ENCODE measurements at places on chromosomes 3 and 15.

GRCh38 chr15:57259568-57260040 lies 116.7 kb upstream of the CGNL1 start:
- DNase-seq: peak; percentile 56

GRCh38 chr15:80890341-80891005 lies 99.1 kb downstream of the MESD start:
- DNase-seq: no peak

DNA sequence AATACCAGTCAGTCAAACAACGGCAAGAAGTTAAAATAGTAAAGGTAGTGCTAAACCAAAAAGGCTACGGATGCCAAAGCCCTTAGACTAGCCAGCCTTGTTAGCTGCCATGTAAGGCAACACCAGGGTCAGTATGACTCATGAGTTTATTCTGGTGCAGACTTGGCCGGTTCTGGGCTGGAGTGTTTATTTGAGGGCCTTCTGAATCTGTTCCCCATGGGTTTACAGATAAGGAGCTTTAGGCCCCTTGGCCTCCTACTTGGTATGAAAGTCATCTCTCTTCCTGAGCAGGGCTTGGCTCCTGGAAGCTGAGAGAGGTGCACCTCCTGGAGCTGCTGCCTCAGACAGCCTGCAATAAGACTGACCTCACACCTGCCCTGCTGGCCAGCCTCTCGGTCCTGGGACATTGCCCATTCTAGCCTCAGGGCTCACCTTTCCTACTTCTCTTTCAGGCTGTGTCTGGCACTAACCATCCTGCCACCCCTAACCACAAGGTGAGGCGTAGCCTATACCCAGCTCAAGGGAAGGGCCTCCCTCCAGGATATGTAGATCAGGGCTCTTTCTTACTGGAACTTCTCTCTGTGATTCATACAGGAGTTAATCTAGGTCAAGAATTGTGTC lies 10.4 kb upstream of the RTP1 start:
- DNase-seq: peak; percentile 77

- DNase-seq: no peak
These were observed 23.7 kb downstream of the RIOX2 start for GRCh38 chr3:97948351-97949109.

DNA sequence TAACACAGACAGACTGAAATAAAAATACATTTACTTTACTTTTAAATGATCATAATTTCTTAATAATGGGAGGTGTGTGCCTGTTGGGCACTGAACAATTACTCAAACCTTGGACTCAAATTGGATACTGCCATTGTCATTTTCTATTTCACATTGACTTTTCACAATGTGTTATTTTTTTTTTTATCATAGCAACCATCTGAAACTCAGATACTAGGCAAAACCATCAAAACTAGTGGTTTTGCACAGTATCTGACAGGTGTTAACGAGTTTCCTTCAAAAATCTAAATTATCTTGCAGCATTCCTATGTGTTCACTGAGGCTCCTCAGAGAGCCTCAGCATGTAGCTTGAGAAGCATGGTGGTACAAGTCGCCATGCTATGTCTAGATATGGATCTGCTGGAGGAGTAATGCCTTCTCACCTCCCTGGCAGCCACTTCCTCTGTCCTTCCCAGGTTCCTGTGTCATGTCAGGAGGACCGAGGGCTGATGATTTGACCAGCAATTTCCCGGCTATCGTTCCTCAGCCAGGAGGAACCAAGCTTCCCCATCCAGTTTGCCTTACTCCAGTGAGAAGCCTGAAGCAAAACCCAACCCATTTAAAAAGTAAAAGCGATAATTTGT lies 29.9 kb upstream of the RFTN1 start:
- no peak for DNase-seq

GRCh38 chr3:170178651-170179050 lies 2.9 kb downstream of the PHC3 start:
- no peak for DNase-seq

- DNase-seq: no peak
These were observed 33.3 kb downstream of the ZNF609 start for GRCh38 chr15:64493641-64494040.

GRCh38 chr15:69725957-69726356 lies 273.3 kb downstream of the RPLP1 start:
- DNase-seq: no peak

GRCh38 chr3:158205994-158206393 lies 96.1 kb downstream of the RSRC1 start:
- DNase-seq: no peak

GRCh38 chr3:5006755-5007202 lies 27.5 kb downstream of the BHLHE40 start:
- no peak for DNase-seq

- DNase-seq: no peak
These were observed 24.7 kb downstream of the LYSMD4 start for GRCh38 chr15:99708563-99708962.

GRCh38 chr3:48518638-48519276 lies 14.8 kb upstream of the SHISA5 start:
- DNase-seq: no peak

- DNase-seq: no peak
These were observed 28.6 kb downstream of the DAPK2 start for GRCh38 chr15:64017591-64018163.

GRCh38 chr3:139251529-139251928 lies 92.3 kb upstream of the MRPS22 start:
- no peak for DNase-seq

DNA sequence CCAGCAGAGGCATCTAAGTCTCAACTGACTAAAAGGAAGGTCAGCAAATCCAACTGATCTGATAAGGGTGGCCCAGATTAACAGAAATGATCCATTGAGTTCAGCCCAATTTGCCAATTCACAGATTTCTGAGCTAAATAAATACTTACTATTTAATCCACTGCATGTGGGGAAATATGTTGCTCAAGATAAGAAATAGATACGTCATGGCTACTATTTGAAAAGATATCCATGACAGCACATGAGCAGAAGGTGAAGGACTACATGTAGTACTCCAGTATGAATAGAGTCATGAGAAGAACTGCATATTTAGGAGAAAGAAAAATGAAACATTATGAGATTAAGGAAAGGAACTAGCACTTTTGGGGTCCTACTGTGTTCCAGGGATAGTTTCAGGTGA lies 332.4 kb downstream of the ARPP21 start:
- no peak for DNase-seq

DNA sequence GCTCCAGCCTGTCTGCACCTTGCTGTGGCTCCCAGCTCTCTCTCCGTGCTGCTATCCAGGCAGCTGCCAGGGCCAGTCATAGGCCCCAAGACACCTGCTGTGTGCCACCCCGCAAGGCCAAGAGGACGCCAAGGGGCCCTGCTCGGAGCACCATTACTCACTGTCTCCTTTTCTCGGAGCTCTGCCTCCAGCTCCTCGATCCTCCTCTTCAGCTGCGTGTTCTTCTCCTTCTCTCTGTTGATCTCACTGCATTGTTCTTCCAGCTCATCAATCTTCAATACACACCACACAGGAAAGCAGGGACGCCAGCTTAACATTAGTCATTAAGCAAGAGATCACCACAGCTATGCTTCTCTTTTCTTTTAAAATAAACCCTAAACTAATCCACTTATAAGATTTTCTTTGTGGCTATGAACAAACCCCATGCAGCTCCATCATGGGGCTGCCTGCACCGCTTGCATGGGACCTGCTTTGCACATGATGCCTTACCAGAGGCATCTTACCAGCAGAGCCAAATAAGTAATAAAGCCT lies 42.6 kb downstream of the WHAMM start:
- DNase-seq: peak; percentile 67

DNA sequence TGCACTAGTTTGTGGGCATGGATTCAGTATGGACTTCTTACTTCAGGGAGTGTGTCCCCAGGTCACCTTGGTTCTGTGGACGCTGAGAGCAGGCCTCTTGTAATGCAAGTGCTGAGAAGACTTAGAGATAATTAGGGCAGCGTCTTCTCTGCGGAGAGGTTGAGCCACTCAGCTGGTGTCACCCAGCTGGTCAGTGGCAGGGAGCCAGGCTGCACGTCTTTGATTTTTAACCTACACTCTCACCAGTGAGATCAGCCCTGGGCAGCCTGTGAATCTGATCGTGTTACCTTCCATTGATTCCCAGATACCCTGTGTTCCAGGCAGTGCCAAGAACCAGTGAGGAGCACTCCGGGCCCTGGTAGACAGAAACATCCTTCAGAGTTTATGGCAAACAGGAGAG lies 92.6 kb downstream of the SLCO3A1 start:
- no peak for DNase-seq

GRCh38 chr3:177337541-177338331 lies 140.5 kb upstream of the TBL1XR1 start:
- no peak for DNase-seq

GRCh38 chr3:49668414-49668797 lies 5.7 kb upstream of the APEH start:
- peak; percentile 62 for DNase-seq

DNA sequence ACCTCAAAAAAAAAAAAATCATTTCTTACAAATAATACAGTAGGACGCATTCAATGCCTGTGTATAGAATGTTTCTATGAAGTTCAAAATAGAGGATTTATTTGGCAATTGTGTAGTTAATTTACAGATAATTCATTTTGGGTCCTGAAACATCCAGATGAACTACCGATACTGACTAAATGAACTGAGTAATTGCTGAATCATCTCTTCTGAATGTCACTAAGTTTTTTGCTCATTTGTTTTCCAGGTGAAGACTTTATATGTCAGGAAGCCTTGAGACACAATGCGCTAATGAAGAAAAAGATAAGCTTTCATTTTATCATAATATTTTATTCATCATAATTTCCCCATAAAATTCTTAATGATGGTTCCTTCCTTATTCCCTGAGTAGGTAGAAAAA lies 39.7 kb downstream of the PCOLCE2 start:
- no peak for DNase-seq

DNA sequence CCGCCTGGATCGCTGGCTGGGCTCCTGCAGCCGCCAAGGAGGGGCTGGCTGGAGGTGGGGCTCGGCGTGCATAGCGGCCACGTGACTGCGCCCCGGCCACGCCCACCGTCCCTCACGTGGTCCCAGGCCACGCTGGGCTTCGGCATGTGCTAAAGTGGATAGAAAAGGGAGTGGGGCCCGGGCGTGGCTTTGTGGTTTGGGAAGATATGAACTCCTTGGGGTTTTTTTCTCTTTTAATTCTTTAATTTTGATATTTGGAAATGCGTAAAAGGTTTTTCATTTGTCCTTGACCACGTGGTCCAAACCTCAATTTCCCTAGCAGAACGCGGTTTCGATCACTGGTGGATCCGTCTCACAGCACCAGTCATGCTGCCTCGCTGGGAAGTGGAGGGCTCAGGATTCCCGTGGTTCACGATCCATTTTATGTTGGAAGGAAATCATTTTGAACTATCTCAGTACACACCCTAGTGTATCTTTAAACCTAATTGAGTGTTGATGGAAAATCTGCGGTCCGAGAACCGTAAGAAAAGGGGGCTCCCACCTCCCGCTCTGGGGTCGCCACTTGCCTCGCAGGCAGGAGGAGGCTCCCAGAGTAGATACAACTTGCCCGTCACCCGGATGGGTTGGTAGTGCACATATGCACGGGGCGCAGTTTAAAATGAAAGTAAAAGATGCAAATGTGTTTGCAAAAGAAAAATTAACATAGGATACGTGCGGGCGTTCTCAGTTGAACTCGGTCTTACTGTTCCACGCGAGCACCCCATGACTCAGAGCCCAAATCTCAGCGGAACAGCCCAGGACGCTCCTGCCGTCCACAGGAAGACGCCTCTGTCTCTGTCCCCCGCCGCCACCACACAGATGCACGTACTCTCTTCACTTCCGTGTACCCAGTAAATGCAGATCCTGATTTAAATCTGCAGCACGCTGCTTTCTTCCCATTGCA lies 141.9 kb downstream of the PGPEP1L start:
- DNase-seq: peak; percentile 83

- no peak for DNase-seq
These were observed 35.7 kb upstream of the BHLHE40 start for GRCh38 chr3:4943549-4943948.

DNA sequence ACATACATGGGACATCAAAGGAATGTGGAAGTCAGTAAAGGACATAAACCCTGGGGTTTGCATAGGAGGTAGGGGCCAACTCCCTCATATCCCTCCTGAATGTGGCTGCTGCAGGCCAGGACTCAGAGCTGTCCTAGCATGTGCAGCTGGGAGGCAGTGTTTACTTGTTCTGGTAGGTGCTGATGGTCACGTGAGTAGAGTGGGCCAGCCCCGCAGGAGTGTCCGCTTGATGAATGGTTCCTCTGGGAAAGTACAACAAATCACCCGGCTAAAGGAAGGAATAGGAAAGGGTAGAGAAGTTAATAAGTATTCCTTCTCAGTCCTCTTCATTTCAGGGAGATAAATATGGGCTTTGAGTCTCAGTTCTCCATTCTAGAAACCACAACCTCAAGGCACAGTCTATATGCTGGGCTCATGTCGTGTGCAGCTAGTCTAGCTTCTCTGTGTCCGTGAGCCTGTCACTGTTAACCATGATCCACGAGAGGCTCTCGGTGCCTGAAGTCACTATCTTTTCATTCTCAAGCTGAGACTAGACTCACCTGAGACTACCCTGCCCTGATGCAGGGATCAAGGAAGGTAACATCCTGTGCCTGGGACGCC lies 17.9 kb downstream of the RIOX2 start:
- no peak for DNase-seq

DNA sequence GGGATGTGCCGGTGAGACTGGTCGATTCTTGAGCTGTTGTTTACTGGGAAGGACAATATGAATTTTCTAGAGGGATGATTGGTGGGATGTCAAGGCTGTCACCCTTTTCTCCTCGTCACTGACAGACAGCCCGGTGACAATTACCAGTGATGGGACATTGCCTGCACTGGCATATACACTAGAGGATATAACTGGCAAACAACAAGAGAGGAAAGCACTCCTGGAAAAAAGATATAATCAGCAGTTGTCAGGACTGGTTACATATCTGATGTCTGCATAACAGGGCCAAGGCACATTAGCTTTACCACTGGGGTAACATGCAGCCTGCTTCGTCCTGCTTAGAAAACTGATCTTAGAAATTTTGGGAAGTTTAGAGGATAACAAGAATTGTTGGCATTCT lies 131.1 kb downstream of the ROBO2 start:
- DNase-seq: no peak

DNA sequence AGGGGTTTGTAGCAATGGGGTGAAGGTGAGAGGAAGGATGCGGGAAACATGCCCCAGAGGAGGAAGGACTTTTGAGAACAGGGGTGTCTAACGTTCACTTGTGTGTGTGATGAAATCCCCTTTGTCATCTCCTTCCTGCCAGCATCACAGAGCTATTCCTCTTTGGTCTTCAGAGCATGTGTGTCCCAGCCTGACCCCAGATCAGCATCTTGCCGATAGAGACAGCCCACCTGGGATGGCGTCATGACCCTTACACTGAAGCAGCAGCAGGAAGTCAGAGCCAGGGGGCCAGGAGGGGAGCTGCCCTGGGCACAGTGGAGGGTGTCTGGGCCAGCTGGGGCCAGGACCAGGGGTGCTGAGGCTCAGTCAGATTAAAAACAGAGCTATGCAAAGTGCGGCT lies 29.9 kb upstream of the GRIP2 start:
- DNase-seq: no peak

GRCh38 chr3:122996038-122996580 lies 31.5 kb downstream of the SEMA5B start:
- DNase-seq: no peak
